ENCODE measurements at places on chromosomes 2 and 18. TPM values are rescaled to one million over a fixed set of nuclear protein-coding genes. Genes with fewer than 3 reads are reported as not detected.

- H3K27ac ChIP-seq: peak overlapping the region; percentile 11
- peaks cover 87% of the 10 kb centered on the region for H3K4me1 ChIP-seq
Observed at GRCh38 chr2:224934526-224935188, 107.6 kb downstream of the DOCK10 start.

GRCh38 chr2:135163306-135163705 is 111.2 kb downstream of the RAB3GAP1 start:
- no peak for DNase-seq
- H3K4me1 ChIP-seq: peaks cover 13% of the 10 kb centered on the region
- no peak overlapping the region for H3K27ac ChIP-seq
- no peak overlapping the region for H3K4me3 ChIP-seq
- H3K36me3 ChIP-seq: peaks cover 35% of the 10 kb centered on the region

DNA sequence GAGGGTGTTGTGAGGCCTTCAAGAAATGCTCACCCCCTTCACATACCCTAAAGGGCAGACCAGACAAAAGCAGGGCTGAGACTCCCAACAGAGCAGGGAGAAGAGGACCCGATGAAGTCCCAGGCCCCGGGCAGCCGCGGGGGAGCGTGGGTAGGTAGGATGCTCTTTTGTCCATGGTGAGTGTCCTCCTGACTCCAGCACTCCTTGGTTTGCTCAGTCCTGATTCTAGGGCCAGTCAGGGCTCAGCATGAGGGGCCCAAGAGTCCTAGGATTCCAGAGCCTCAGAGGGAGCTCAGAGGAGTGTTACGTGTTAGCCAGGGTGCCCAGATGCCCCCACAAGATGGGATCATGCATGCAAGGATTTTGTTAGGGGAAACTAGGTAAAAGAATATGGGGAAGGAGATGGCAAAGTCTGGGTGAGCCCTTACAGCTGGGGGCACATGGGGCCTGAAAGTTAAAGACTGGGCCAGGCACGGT is 64.8 kb downstream of the SMAD7 start:
- no peaks in the 10 kb centered on the region for H3K36me3 ChIP-seq
- H3K27me3 ChIP-seq: no peaks in the 10 kb centered on the region
- no peak overlapping the region for H3K4me3 ChIP-seq
- DNase-seq: no peak
- no peak overlapping the region for H3K27ac ChIP-seq

DNA sequence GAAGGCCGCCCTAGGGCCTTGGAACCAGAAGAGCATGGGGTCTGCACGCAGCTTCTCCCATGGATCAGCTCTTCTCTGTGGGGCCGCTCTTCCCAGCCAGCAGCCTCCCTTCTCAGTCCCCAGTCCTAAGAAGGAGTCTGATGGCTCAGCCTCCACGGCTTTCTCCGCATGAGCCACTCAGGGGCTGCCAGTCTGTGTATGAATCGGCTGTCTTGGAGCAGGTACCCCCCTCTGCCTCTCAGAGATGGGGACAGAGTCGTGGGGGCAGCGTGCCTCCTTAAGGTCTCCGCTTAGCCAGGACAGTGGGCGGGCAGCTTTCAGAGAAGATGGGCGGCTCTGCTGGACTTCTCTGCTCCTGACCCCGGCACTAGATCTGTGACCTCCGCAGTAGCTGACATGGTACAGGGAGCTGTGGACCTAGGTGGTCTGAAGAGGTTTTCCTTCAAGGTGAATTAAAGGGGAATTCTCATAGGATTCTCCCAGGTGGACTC is 21.6 kb downstream of the INPP5D start:
- peak overlapping the region; percentile 97 for H3K27ac ChIP-seq
- peaks cover 91% of the 10 kb centered on the region for H3K4me1 ChIP-seq
- no peaks in the 10 kb centered on the region for H3K27me3 ChIP-seq
- H3K36me3 ChIP-seq: peaks cover 81% of the 10 kb centered on the region
- DNase-seq: no peak

DNA sequence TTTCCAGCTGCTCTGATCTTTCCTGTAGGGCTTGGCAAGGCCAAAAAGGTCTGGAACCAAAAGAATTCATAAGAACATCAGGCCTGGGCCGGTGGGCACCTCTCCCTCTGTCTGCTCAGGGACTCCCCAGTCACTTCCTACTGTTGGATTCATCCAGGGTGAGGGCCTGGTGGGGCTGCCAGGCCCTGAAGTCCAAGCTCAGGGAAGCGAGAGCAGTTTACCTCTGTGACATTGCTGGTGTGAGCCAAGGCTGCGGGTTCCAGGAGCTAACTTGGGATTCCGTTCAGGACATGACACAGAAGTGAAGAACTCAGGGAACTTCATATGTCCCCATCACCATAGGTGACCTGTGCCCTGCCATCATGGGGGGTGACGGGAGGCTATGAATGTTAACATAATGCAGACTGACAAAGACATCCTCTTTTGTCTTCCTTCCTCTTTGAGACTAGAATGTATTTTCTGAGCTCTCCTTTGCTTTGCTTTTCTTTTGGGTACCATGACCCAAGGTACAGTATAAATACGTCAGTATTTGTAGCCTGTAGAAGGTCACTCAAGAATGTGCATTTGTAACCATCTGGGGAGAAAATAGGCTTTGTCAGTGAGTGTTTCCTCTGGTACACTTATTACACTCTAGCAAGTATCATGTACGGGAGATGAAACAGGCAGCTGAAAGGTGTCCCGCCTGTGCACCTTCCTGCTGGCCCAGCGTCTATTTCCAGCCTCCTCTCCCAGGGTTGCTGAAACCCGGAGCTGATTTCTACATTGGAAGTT is 130.5 kb upstream of the SLC1A4 start:
- H3K27ac ChIP-seq: no peak overlapping the region
- H3K4me1 ChIP-seq: peaks cover 15% of the 10 kb centered on the region
- no peak for DNase-seq
- no peak overlapping the region for H3K4me3 ChIP-seq
- H3K36me3 ChIP-seq: no peaks in the 10 kb centered on the region
- H3K27me3 ChIP-seq: peaks cover 4% of the 10 kb centered on the region

- H3K27me3 ChIP-seq: peaks cover 4% of the 10 kb centered on the region
- no peaks in the 10 kb centered on the region for H3K36me3 ChIP-seq
- H3K4me1 ChIP-seq: no peaks in the 10 kb centered on the region
- H3K4me3 ChIP-seq: no peak overlapping the region
Observed at GRCh38 chr18:3747176-3747973, 297.4 kb downstream of the TGIF1 start.

DNA sequence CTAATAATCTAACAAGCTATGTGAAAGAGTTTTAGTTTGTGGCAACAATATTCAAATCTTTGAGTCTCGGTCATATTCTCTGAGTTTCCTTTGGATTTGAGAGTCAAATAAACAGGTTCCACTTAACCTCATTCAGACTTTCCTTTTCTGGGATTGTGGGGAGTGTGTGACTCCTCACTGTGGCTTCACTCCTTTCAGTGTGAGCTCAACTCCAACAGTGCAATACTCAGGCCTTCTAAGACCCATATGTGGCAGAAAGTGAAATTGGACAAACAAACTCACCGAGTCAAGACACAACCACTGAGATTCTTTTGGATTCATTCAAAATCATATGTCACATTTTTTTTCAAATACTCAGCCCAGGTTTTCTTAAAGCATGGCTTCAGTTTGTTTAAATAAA is 25.4 kb downstream of the SLC9A4 start:
- DNase-seq: no peak
- H3K4me3 ChIP-seq: no peak overlapping the region
- no peaks in the 10 kb centered on the region for H3K4me1 ChIP-seq
- H3K27me3 ChIP-seq: peaks cover 24% of the 10 kb centered on the region
- H3K36me3 ChIP-seq: no peaks in the 10 kb centered on the region
- no peak overlapping the region for H3K27ac ChIP-seq

- DNase-seq: no peak
- H3K4me3 ChIP-seq: no peak overlapping the region
- H3K36me3 ChIP-seq: no peaks in the 10 kb centered on the region
- H3K4me1 ChIP-seq: no peaks in the 10 kb centered on the region
- peaks cover 5% of the 10 kb centered on the region for H3K27me3 ChIP-seq
Observed at GRCh38 chr18:43275546-43275945, 1.7 kb downstream of the SYT4 start.

DNA sequence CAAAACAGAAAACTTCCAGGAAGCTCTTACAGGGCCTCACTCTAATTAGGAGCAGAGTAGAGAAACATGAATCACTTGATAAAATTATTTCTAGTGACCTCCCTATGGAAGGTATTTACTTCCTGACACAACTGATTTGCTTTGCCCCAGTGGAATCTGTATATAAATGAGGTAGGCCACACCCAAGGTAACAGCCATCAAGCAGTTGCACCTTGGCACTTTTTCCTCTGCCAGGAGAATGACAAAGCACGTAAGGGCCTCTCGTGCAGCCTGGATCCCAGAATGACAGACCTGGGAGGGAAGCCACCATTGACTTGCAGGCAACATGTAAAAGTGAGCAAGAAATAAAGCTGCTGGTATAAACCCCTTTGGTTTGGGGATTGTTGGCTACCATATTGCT is 620.0 kb upstream of the SLC39A10 start:
- H3K4me1 ChIP-seq: no peaks in the 10 kb centered on the region
- H3K27me3 ChIP-seq: no peaks in the 10 kb centered on the region
- no peak overlapping the region for H3K27ac ChIP-seq
- DNase-seq: no peak

DNA sequence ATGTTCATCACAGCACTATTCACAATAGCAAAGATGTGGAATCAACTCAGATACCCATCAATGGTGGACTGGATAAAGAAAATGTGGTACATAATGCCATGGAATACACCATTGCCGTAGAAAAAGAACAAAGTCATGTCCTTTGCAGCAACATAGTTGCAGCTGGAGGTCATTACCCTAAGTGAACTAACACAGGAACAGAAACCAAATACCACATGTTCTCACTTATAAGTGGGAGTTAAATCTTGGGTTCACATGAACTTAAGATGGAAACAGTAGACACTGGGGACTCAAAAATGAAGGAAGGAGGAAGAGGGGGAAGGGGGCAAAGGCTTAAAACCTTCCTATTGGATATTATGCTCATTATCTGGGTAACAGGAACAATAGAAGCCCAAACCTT is 228.1 kb upstream of the RAB6C start:
- H3K36me3 ChIP-seq: no peaks in the 10 kb centered on the region
- no peak overlapping the region for H3K27ac ChIP-seq
- no peak overlapping the region for H3K4me3 ChIP-seq
- no peak for DNase-seq
- H3K4me1 ChIP-seq: no peaks in the 10 kb centered on the region
- no peaks in the 10 kb centered on the region for H3K27me3 ChIP-seq

GRCh38 chr2:74037379-74037860 is 52.7 kb downstream of the TET3 start:
- H3K27ac ChIP-seq: no peak overlapping the region
- DNase-seq: no peak
- no peaks in the 10 kb centered on the region for H3K27me3 ChIP-seq
- peaks cover 51% of the 10 kb centered on the region for H3K4me1 ChIP-seq
- H3K36me3 ChIP-seq: peaks cover 5% of the 10 kb centered on the region

- no peaks in the 10 kb centered on the region for H3K36me3 ChIP-seq
- H3K27me3 ChIP-seq: peaks cover 11% of the 10 kb centered on the region
- H3K27ac ChIP-seq: no peak overlapping the region
- no peak for DNase-seq
- H3K4me3 ChIP-seq: no peak overlapping the region
- no peaks in the 10 kb centered on the region for H3K4me1 ChIP-seq
Observed at GRCh38 chr2:63780518-63781155, 61.1 kb upstream of the UGP2 start.

DNA sequence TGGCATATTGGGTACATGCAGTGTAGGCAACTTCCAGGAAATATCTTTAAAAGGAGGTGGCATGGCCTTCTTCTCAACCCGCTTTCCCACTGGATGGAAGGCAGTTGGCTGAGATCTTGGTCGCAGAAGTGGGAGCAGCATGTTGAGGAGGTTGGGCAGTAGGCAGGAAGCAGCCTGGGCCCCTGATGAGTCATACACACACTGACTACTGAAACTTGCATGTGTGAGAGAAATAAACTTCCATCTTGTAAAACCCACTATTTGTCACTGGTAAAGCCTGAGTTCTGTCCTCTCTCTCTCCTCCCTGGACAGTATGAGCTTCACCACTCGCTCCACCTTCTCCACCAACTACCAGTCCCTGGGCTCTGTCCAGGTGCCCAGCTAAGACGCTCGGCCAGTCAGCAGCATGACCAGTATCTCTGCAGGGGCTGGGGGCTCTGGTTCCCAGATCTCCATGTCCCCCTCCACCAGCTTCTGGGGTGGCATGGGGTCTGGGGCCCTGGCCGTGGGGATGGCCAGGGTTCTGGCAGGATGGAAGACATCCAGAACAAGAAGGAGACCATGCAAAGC is 233.8 kb upstream of the SPRED2 start:
- no peak overlapping the region for H3K4me3 ChIP-seq
- no peaks in the 10 kb centered on the region for H3K36me3 ChIP-seq
- H3K4me1 ChIP-seq: peaks cover 9% of the 10 kb centered on the region
- H3K27ac ChIP-seq: no peak overlapping the region

DNA sequence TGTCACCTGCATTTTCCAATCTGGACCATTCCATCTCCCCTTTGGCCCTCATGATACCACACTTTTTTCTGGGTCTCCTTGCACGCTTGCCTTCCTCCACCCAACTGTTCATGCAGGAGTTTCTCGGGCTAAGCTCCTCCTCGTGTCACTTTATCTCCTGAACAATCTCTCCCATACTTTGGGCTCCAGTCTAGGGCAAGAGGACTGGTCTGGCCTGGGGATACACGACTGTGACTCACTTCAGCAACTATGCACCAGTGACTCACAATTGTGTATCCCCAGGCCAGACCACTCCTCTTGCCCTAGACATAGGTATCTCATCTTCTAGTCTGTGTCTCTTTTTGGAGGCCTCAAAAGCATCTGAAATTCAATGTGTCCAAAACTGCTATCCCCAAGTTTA is 149.4 kb upstream of the PTPRM start:
- H3K36me3 ChIP-seq: no peaks in the 10 kb centered on the region
- H3K4me1 ChIP-seq: no peaks in the 10 kb centered on the region
- no peak overlapping the region for H3K27ac ChIP-seq

DNA sequence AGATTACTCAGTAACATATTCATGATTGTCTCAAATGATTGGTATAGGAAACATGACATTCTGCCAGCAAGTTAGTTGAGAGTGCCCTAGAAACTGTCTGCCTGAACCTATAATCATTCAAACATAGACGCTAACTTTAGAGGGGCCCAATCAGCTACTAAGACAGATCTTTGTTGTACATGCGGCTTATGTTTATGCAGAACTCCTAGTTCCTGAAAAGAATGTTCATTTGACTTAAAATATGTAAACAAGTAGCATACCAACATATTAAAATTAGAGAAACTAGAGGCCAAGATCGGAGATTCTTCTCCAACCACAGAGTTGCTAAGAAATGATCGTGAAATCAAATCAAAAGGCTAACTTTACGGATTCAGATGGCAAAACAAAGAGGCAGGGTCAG is 4.2 kb upstream of the METAP1D start:
- no peak overlapping the region for H3K27ac ChIP-seq
- DNase-seq: no peak
- H3K4me3 ChIP-seq: no peak overlapping the region
- peaks cover 22% of the 10 kb centered on the region for H3K4me1 ChIP-seq

GRB14 gene
- not detected for total RNA-seq

TSPYL6 gene
- not detected for total RNA-seq

CHRND gene
- total RNA-seq: not detected

SYT4 gene
- total RNA-seq: 0.20 TPM

MC5R gene
- total RNA-seq: not detected

C2orf66 gene
- 0.33 TPM for total RNA-seq

All from activated CD4-positive, alpha-beta memory T cell treated with anti-CD3 and anti-CD28 coated beads, Interleukin-2, amount 10 ng/mL, durations not matched to agents 7 days and 5 days (primary cell).